ENCODE measurements at places on chromosomes 16 and 17. TPM values are rescaled to one million over a fixed set of nuclear protein-coding genes. Genes with fewer than 3 reads are reported as not detected.
A peak's percentile ranks its signal among the peaks of the same experiment; 100 is the strongest.

TOM1L1 gene
- 13.1 TPM for total RNA-seq

- H3K4me1 ChIP-seq = peaks cover 4% of the 10 kb centered on the region
- DNase-seq = peak; percentile 91
- H3K36me3 ChIP-seq = peaks cover 59% of the 10 kb centered on the region
- H3K27ac ChIP-seq = peak overlapping the region; percentile 89
- H3K4me3 ChIP-seq = no peak overlapping the region
Observed at GRCh38 chr16:200388-200787, 20.1 kb downstream of the HBQ1 start.

CENPT gene
- total RNA-seq = 59.4 TPM

TBC1D3D gene
- total RNA-seq = not detected

DNA sequence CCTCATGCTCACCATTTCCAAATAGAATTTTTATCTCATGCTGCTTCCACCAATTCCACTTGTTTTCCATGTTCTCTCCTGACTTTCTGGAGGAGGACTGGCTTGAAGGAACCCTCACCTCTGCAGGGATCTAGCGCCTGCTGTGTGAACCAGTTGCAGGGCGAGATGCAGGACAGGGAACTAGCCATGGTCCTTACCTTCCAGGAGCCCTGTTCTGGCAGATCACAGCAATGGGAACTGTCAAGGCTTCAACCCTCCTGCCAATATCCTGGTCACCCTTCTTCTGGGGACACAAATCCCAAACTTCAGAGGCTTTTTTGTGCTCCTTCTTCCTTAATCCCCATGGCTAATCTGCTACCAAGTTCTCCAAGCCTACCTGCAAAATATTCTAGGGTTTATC lies 60.4 kb upstream of the MMP2 start:
- peak; percentile 30 for DNase-seq
- H3K27ac ChIP-seq = no peak overlapping the region
